ENCODE measurements at places on chromosomes 12 and 14. TPM values are rescaled to one million over a fixed set of nuclear protein-coding genes. Genes with fewer than 3 reads are reported as not detected.

HAL gene
- 0.22 TPM for total RNA-seq

DNA sequence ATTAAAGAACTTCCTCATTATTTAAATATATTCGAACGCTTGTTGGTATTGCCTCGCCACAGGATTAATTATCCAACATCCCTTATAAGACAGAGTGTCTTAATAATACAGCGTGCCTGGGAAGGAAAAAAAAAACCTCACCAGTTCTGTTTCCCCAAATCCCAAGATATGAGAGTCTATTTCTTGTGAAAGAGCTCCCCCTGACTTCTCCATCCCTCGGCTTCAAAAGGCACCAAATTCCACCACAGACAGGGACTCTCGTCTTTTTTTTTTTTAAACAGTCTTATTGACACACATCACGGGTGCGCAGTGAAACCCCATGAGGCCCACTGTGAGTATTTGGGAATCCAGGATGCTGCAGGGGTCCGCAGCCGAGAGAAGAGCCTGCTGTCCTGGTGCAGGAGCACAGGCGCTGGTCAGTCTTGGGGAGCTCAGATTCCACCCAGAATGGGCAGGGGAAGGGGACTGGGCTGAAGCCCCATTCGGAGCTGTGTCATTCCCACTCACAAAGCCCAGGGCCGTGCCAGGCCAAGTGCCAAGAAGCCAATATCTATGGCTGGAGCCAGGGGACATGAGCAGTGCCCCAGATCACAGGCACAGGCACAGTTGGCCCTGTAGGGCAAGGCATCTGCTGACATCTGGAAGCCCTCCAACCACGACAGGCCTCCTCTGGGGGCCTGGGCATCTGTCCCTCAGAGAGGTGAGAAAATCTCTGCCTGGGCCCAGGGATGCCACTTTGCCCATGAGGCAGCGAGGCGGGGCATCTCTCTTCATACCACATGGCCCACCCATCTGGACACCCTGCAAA, 71.9 kb downstream of the BCL11B start:
- no peak for DNase-seq

DNA sequence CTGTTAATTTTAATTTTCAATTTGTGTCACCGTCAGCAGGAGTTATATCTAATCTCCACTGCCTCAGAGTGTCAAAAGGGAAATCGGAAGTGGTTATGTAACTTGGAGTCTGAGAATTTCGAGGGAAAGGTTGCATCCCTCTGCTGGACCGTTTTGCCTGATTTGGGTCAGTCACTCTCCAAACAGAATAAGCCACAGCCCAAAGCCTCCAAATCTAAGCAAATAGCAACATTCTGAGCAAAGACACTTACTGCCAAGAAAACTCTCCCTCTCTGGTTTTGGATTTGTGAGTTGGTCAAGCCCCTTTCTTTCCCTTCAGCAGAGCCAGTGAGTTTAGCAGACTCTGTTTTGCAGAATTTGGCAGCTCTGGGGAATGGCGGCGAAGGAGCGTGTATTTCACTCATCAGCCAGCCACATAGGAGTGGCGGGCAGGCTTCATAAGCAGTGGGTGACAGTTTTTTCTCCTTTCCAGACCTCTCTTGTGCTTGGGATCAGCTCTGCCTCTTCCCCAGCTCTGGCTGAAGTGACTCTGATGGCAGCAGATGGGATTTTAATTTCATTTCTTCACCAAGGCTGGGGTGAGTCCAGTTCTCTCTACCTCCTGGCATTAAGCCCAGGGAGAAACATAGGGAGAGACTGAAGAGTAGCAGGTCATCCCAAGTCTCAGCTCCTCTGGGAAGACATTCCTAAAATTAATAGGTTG, 218.7 kb upstream of the NOS1 start:
- no peak for DNase-seq

GRCh38 chr12:5166976-5167375, 123.3 kb downstream of the KCNA5 start:
- no peak for DNase-seq

C12orf60 gene
- total RNA-seq: 1.2 TPM

KIF26A gene
- 6.1 TPM for total RNA-seq

DNA sequence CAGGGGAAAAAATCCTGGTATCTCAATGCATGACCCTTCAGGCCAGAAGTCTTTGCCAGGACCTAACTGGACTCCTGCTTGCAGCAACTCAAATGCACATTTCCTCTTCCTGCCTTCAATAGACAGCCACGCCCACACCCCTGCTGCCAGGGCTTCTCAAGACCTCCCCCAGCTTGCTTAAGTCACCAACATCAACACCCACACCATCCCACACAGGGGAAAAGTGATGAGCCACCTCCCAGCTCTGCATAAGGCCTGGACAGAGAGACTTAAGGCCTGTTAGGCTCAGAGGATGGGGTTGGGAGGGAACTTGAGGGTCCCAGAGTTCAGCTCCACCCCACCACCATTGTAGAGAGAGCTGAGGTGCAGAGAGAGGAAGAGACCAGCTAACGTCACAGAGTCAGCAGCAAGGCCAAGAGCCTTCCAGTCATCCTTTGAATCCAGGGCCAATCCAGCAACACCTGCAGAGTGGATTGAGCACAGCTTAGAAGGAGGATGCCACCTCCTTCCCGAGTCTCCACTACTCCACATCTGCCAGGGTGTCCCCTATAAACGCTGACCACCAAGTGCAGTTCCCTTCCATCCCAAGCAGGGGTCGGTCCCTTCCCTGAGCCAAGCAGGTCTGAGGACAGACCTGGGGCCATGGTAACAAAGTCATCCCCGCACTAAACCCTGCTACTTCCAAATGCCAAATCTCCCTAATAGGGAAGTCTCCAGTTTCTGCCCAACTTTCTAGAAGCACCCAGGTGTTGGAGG, 50.0 kb downstream of the KDM2B start:
- DNase-seq: peak; percentile 88

GRCh38 chr14:90368946-90369721, 27.7 kb upstream of the CALM1 start:
- peak; percentile 33 for DNase-seq
